ENCODE measurements at places on chromosomes 2 and 18.

GRCh38 chr2:170500770-170501169 lies 214.4 kb upstream of the SP5 start:
- no peak for DNase-seq

GRCh38 chr2:194495046-194495445 lies 1162.0 kb upstream of the SLC39A10 start:
- DNase-seq: no peak

GRCh38 chr2:7625392-7626138 lies 708.4 kb downstream of the RNF144A start:
- no peak for DNase-seq

DNA sequence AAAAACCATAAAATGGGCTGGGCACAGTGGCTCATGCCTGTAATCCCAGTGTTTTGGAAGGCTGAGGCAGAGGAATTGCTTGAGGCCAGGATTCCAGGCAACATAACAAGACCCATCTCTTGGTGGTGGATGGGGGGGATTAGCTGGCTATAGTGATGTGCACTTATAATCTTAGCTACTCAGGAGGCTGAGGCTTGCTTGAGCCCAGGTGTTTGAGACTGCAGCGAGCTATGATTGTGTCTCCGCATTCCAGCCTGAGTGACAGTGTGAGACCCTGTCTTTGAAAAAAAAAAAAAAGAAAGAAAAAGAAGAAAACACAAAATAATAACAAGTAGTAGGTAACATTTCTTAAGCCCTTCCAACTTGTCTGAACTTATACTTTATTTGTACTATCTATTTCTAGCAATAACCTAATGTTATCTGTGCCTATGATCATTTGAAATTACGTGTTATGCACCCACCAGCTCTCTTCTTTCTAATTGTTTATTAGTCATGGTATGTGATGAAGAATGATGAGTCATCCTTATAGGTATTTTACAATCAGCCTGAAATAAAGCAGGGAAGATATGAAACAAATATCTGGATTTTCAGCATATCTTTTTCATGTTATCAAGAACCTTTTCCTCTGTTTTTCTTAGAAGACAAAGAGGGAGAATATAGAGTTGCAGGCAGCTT lies 129.3 kb upstream of the UNC80 start:
- DNase-seq: no peak

DNA sequence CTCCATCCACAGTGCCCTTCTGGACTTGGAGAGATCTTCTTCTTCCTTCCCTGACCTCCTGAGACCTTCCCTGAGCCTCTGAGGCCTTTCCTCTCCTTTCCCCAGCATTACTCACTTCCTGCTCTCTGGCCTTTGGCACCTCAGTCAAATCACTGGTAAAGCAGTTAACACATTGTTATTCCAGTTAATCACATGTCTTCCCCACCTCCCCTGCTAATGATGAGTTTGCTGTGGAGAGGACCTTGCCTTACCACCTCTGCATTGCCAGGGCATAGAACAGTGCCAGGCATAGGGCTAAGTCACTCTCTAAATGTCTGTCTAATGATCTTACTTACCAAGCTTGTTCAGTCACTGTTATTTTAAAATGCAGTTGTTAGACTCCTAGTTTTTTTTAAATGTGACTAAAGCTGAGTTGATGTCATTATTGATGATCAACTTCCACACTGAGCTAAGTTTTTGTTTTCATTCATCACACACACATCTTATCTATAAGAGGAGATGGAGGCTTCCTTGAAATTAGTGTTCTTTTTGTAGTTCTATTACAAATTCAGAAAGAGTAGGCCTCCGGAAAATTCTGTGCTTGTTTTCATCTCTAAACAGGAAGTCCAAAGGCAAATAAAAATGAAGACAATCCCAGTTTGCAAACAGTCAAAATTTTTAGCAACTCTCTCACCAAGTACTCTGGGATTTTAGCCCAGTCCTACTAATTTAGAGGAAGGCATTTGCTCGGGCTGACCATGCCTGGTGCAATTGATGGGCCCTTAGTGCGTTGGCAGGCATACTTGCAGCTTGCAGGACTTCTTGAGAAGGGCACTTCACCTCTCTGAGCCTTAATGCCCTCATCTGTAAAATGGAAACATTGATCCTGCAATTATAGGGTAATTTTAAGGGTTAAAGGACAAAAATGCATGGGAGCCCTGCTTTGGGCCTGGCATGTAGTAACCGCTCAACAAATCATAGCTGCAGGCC lies 113.7 kb upstream of the SPRED2 start:
- DNase-seq: no peak

DNA sequence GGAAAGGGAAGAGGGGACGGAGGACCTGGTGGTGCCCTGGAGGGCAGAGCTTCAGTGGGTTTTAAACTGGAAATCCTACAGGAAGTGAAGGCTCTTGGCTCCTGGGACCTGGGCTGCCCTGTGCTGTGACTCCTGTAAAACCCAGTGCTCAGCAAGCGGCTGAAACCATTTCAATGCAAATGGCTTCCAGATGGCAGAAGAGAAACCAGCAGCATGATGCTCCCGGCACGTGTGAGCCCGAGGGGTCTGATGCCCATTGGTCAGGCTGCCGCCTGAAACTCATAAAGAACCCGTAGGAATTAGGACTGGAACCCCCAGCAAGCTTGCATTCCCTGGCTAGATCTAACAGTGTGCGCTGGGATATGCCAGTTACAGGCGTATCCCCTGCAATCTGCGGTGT lies 109.2 kb upstream of the THOC1 start:
- DNase-seq: no peak

GRCh38 chr2:167048829-167049228 lies 160.5 kb downstream of the XIRP2 start:
- DNase-seq: no peak

GRCh38 chr18:77899972-77900754 lies 650.5 kb downstream of the GALR1 start:
- DNase-seq: peak; percentile 17

GRCh38 chr2:143473820-143474219 lies 344.6 kb downstream of the ARHGAP15 start:
- DNase-seq: no peak

- no peak for DNase-seq
Measured at GRCh38 chr2:108933691-108934117, 55.3 kb downstream of the EDAR start.

DNA sequence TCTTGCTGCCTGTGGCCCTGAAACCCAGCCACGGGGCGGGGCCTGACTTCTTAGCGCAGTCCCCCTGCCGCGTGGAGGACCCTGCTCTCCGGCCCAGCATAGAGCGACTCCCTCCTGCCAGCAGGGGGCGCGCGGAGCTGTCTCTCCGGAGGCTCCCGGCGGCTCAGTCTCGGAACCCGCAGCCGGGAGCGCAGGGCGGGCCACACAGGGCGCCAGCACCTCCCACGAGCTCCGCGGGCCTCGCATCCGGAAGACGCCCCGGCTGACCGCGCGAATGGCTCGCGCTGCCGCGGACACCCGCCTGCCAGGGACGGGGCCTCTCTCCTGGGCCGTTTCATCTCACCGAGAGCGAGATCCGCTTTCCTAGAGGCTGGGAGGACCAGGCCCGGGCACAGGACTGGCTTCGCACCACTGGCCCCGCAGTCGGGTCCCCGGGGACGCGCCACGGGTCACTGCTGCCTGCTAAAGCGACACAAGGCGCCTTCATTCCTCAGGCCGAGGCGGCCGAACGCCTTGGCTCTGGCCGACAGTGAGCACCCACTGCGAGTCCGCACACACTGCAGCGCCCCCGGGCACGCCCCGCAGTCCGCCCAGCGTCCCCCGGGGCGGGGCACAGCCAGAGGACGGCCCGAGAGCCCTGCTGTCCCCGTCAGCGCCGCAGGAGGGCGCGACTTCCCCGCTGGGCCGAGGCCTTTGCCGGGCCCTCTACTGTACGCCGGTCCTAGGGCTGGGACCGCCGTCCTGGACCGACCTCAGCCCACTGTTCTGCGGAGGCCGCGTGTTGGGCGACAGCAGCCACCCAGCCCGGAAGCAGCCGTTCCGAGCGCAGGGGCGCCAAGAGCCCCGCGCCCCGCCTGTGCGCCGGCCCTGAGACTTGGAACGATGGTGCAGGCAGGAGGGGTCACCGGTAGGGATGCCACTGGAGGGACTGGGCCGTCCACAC lies 39.0 kb upstream of the ARHGEF4 start:
- DNase-seq: peak; percentile 79

GRCh38 chr18:74840492-74841167 lies 243.0 kb downstream of the ZNF407 start:
- DNase-seq: no peak

- DNase-seq: no peak
Measured at GRCh38 chr2:150889141-150889540, 372.5 kb downstream of the RBM43 start.

DNA sequence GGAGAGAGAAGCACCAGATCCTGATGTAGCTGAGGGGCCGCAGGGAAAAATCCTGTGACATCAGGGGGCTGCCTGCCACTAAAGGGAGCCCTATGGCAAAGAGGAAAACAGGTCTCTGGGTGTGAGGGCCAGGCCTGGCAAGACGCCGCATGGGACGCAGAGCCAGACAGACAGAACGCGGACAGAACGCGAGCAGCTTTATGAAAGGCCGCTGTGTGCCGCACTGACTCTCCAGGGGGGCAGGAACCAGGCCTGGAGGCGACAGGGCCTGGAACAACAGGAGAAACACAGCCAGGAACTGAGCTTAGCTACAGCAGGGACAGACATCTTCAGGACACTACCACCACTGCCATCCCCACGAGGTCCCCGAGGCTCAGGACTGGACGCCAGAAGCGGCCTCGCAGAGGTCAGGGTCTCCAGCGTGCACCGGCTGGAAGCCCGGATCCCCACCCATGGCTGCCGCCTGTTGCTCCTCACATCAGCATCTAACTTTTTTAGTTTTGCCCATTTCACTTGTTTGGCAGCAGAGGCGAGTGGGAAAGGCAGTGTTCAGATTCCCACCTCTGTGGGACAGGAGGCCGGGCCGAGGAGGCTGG lies 131.6 kb downstream of the VAPA start:
- no peak for DNase-seq

DNA sequence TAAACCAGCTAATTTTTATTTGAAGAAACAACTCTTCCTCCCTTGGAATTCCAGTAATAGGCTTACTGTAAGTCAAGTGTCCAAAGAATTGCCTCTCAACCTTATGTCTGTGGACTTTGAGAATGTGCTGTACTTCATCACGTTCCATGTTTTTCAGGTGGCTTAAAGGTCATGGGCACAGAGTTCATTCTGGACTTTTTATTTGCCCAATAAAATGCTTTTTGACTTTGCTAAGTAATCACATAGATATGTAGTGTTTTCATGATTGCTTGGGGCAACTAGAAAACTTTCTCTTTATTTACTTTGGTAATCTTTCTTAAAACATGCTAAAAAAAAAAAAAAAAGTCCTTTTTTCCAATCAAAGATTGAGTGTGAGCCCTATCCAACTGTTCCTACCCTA lies 10.4 kb upstream of the DNAH7 start:
- no peak for DNase-seq

GRCh38 chr2:112001136-112001715 lies 53.8 kb upstream of the TMEM87B start:
- DNase-seq: peak; percentile 51

- no peak for DNase-seq
Measured at GRCh38 chr2:64837116-64837731, 152.0 kb upstream of the SLC1A4 start.

DNA sequence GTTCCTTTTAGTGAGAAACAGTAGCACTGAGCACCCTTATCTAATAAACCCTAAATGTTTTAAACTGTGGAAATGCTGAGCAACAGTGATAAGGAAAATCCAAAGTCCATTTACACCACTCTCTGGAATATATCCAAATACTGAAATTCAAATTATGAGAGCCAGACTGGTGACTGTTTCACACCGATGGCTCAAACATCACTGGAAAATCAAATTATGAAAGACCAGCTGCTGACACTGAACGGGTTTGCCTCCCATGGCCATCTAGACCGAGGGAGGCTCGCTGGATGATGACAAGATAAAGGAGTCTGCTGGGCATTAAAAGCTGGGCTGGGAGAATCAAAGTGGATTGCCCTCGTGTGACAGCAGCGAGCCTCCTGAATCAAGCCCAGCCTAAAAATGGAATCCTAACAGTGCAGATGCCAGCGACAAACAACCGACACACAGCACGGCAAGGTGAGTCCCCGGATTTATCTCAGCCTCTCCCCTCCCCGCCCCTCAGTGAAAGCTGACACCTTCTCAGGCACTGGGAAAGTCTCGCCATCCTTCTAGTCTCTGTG lies 30.3 kb downstream of the SERPINE2 start:
- no peak for DNase-seq

DNA sequence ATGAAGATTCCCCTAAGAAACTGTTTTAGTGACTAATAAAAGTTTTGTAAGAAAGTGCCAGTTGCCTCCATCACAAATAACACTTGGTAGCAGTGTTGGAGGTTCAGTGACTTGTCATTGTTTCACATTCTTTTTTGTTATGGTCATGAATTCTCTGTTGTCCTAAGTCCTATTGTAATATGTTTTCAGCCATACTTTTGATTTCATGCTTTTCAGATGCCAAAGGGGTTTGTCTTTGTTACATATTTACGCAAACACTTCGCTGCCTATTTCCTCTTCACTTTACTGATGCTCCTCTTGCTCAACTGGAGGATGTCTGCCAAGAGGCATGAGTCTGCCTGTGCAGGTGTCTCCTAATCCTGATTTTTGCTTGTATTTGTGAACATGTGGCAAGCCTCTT lies 66.6 kb downstream of the PHLPP1 start:
- DNase-seq: no peak

- no peak for DNase-seq
Measured at GRCh38 chr2:112110966-112111365, 27.2 kb upstream of the FBLN7 start.

- DNase-seq: no peak
Measured at GRCh38 chr2:241224018-241224850, 35.8 kb downstream of the ANO7 start.

DNA sequence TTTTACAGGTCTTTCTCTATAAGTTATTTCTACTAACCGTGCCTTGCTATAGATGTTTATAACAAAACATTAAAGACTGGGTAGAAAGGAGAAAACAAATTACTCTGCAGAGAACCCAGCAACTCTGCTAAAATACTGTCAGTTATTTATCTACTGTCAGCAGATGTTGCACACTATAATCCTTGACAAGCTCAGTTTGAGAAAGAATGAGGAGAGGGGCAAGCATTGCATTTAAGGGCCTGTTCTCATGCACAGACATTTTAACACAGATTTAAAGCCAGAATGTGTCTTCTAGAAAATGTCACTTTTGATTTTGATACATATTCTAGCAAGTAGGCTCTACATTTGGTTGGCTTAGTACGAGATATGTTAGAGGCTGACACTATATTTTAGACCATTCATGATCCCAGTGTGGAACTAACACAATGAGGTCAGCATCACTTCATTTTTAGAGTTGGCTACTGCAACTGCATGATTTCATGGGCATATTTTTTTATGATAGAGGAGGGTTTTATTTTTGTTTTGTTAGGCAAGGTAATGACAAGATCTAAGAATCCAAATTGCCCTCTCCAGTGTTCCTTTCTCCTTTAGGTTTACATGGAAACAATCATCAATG lies 516.4 kb downstream of the ZEB2 start:
- DNase-seq: no peak

GRCh38 chr18:9838144-9838877 lies 47.5 kb upstream of the TXNDC2 start:
- no peak for DNase-seq

DNA sequence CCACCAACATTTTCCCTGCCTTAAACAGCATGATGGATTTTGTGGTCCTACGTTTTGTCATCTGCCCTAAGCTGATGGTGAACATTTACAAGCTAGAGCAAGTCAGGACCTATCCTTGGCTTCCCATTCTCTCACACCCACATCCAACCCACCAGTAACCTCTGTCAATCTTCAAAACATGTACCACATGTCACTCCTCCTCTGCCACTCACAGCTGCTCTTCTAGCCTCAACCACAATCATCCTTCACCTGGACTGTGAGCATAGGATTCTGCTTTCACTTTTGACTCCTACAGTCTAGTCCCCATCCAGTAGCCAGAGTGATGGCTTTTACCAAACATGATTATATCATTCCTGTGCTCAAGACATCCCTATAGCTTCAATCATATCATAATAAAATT lies 279.8 kb upstream of the DLGAP1 start:
- DNase-seq: no peak

Measured in KG1 (cell line).